CD4-positive, CD25-positive, alpha-beta regulatory T cell (primary cell): ENCODE measurements at places on chromosomes 16 and 17. TPM values are rescaled to one million over a fixed set of nuclear protein-coding genes. Genes with fewer than 3 reads are reported as not detected.

GRCh38 chr16:68752602-68753001 is 15.5 kb downstream of the CDH1 start:
- DNase-seq: peak; percentile 24

DNA sequence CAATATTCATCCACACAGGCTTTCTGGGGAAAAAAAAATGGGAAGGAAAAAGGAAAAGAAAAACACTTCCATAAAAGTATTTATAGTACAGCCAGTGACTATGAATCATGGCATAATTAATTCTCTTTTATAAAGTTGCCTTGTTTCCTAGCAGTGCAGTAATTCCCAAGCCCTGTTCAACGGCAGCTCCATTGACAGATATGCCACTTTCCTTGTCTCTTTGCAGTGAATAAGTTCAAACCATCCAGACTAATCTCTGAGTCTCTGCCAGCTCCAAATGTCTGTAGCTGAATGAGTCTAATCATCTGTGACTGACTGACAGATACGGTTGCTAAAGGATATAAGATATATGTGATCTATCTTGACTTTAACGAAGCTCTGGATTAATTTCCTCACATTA is 52.9 kb upstream of the KCNJ16 start:
- no peak for DNase-seq

- DNase-seq: no peak
Measured at GRCh38 chr17:79043931-79044320, 20.0 kb downstream of the C1QTNF1 start.

GRCh38 chr16:73771196-73772064 is 525.2 kb upstream of the PSMD7 start:
- no peak for DNase-seq

DNA sequence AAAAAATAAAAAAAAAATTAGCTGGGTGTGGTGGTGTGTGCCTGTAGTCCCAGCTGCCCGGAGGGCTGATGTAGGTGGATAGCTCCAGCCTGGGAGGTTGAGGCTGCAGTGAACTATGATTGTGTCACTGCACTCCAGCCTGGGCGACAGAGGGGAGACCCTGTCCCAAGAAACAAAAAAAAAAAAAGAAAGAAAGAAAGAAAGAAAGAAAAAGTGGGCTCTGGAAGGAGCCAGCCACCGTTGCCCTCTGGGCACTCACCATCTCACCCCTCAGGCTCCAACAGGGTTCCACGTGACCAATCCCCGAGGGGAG is 87.3 kb upstream of the TOB1 start:
- no peak for DNase-seq

- DNase-seq: peak; percentile 44
Measured at GRCh38 chr16:1781758-1782407, 488 bp downstream of the SPSB3 start.

GRCh38 chr17:78005452-78006171 is 47.1 kb downstream of the TNRC6C start:
- DNase-seq: no peak

DNA sequence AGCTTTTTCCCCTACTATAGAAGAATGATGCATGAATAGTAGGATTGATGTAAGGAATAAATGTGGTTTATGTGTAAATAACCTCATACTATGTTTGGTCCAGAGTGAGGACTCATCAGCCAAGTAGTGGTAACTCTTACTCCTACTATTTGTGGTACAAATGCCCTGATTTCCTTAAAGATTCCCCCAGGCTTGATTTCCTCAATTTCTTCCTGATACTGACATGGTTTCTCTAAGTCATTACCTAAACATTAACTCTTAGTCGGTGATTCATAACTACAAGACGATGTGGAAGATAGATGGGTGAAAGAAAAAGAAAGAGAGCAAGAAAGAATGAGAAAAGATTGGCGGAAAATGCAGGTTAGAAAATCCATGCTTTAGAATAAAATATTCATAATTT is 17.2 kb upstream of the MYOCD start:
- DNase-seq: no peak

GRCh38 chr17:76271669-76272540 is 6.8 kb downstream of the UBALD2 start:
- no peak for DNase-seq

DNA sequence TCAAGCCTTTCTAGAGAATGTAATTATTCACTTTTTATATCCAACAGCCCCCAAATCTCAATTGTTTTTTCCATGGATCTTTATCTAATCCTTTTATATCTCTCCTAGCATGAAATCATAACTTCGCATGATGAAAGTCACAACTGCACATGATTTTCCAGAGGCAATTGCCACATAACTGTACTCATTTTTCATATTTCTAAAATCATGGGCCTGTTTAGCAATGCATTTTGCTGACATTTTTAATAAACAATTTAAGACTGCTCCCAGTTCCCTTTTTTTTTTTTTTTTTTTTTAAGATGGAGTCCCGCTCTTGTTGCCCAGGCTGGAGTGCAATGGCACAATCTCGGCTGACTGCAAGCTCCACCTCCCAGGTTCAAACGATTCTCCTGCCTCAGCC is 83.5 kb downstream of the VMP1 start:
- DNase-seq: no peak

DNA sequence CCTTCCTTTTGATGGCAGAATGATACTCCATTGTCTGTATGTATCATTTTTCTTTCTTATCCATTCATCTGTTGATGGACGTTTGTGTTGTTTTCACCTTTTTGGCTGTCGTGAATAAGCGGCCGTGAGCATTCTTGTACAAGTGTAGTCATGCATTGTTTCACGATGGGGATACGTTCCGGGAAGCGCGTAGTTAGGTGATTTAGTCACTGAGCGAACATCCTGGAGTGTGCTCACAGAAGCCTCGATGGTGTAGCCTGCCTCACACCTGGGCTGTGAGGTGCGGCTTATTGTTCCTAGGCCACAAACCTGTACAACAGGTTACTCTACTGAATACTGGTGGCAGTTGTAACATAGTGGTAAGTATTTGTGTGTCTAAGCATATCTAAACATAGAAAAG is 136.5 kb downstream of the CMIP start:
- no peak for DNase-seq

- no peak for DNase-seq
Measured at GRCh38 chr16:87945351-87946042, 5.7 kb upstream of the BANP start.

DNA sequence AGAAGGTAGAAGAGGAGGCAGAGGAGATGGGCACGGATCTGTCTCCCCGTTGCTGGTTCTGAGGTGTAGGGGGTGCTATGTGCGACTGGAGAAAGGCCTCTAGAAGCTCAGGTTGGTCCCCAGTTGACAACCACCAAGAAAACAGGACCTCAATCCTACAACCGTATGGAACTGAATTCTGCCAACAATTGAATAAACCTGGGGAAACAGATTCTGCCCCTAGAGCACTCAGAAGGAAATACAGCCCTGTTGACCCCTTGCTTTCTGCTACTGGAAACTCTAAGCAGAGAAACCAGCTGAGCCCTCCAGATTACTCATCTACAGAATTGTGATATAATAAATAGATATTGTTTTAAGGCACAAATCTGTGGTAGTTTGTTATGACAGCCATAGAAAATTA is 313.0 kb upstream of the GOT2 start:
- no peak for DNase-seq

- no peak for DNase-seq
Measured at GRCh38 chr16:23679274-23679985, 741 bp downstream of the PLK1 start.

Gene TMEM100
- not detected for total RNA-seq

Gene ZFP3
- total RNA-seq: 2.5 TPM

Gene ASB16
- total RNA-seq: not detected
